T-cell (primary cell): ENCODE measurements at places on chromosomes 2 and 18. TPM values are rescaled to one million over a fixed set of nuclear protein-coding genes. Genes with fewer than 3 reads are reported as not detected.

DNA sequence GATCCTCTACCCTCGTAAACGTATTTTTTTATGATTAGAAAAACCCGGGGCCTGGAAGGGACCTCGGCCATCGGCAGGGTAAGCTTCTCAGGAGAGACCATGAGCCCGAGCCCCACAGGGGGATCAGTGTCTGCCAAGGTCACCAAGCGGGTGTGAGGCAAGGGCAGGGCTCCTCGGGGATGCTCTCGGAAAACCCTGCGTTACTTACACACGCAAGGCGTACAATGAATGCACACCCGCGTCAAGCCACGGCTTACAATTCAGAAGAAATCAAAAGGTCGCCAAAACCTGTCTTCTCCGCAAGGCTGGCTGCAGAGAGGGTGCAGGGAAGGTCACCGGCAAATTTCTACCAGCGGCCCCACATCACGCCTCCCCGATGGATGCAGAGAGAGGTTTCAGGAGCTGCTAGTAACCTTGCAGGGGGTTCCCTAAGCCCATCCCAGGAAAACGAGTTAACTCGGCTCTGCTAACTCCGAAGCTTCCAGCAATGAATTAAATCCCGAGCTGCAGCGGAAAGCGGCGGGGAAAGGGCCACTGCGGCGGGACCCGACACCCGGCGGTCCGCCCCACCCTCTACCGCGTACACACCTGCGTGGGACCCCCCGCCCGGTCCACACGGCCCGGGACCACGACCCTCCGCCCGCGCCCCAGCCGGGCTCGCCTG is 638 bp downstream of the ST3GAL5 start:
- peak overlapping the region; percentile 56 for H3K27ac ChIP-seq
- peaks cover 4% of the 10 kb centered on the region for H3K36me3 ChIP-seq
- H3K4me1 ChIP-seq = peaks cover 60% of the 10 kb centered on the region
- no peaks in the 10 kb centered on the region for H3K27me3 ChIP-seq
- peak overlapping the region; percentile 92 for H3K4me3 ChIP-seq

GRCh38 chr2:46082531-46083485 is 214.4 kb upstream of the EPAS1 start:
- no peaks in the 10 kb centered on the region for H3K27me3 ChIP-seq
- no peak overlapping the region for H3K27ac ChIP-seq
- no peaks in the 10 kb centered on the region for H3K4me1 ChIP-seq
- DNase-seq = no peak

DNA sequence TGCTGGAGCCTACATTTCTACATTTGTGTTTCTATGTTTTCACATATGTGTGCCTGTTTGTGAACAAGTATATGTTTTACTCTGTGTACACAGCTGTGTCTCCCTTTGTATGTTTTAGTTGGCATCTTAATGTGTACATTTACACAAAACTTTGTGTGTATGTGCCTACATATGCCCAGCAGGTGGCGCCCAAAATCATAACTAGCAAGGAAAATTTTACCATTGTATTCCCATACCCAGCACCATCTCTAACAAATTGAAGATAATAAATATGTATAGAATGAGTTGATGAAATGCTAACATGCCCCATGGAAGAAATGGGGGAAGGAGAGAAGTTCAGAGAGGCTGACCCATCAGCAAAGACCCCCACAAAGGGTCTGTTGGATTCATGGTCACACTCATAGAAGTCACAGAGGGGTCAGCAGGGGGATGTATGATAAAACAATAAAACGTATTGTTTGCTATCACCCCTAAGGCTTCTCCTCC is 48.1 kb downstream of the PKDCC start:
- peaks cover 51% of the 10 kb centered on the region for H3K4me1 ChIP-seq
- no peaks in the 10 kb centered on the region for H3K27me3 ChIP-seq
- H3K4me3 ChIP-seq = no peak overlapping the region
- no peaks in the 10 kb centered on the region for H3K36me3 ChIP-seq

The DNAJC5G gene
- total RNA-seq = not detected

The AKAIN1 gene
- not detected for total RNA-seq

The SANBR gene
- total RNA-seq = 5.2 TPM

The ALK gene
- total RNA-seq = not detected

The SATB2 gene
- 0.23 TPM for total RNA-seq
